GF-D8 (cell line): ENCODE measurements at places on chromosomes 4 and X.

DNA sequence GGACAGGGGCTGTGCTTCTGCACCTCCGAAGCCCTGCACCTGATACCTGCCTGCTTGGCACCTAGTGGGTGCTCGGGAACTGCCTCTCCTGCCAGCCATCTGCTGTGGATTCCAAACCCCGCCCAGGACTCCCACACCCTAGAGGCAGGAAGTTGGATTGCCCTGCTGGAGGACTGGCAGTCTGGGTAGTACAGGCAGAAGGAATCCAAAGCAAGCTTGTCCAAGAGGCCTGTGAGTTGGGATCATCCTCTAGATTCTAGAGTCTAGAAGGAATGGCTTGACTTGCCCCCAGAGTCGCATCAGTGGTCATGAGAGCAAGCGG is 64.6 kb upstream of the MTM1 start:
- DNase-seq, result no peak

- no peak for DNase-seq
These were observed 136.4 kb downstream of the AMELX start for GRCh38 chrX:11429538-11430085.

- DNase-seq, result no peak
These were observed 54.8 kb downstream of the C4orf51 start for GRCh38 chr4:145734576-145735346.

GRCh38 chrX:97538745-97539144 is 655.0 kb downstream of the RPA4 start:
- DNase-seq, result no peak

DNA sequence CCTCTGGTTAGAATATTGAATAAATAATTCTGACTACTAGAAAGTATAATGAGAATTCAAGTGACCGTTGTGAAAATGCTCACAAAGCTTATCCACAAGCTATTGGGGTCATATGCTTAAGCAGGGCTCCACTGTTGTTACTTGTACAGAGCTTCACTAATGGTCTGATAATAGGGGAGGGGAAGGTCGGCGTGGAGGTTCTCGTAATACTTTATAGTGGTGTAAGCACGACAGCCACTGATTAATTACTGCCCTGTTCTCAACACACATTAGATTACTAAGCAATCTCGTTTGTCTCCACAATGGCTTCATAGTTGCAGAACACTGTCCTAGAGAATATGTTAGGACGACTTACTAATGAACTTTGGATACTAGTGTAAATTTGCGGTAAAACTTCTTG is 11.6 kb downstream of the UNC5C start:
- no peak for DNase-seq

- no peak for DNase-seq
These were observed 839 bp downstream of the QDPR start for GRCh38 chr4:17511051-17511450.

GRCh38 chr4:51906167-51906958 is 63.4 kb downstream of the DCUN1D4 start:
- DNase-seq, result peak; percentile 85

GRCh38 chr4:44279469-44279868 is 169.1 kb downstream of the KCTD8 start:
- no peak for DNase-seq

- DNase-seq, result no peak
These were observed 408.6 kb upstream of the ACTRT1 start for GRCh38 chrX:128460835-128461234.

- no peak for DNase-seq
These were observed 236.8 kb downstream of the GPAT3 start for GRCh38 chr4:83772685-83773084.

- DNase-seq, result no peak
These were observed 93.3 kb downstream of the PHOX2B start for GRCh38 chr4:41655177-41655576.

- no peak for DNase-seq
These were observed 65.7 kb upstream of the ARHGAP24 start for GRCh38 chr4:85409251-85409650.

DNA sequence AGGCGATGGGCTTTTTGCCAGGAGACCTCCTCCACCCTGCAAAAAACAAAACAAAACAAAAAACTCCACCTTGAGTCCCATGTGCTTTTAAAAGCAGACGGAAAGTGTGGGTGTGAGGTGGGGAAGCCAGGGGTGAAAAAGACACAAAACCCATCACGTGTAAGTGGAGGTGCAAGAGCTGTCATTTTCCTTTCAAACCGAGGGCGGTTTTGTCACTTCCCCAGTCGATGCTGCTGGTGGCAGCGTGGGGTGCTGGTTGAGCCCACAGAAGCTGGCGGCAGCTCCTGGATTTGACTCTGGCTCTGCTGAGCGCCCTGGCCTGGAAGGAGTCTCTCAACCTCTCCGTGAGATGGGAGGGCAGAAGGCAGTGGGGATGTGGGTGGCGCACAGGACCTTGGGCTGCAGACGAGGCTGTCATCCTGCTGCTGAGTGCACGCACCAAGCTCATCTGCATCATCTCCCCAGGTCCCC is 110.0 kb downstream of the PSAPL1 start:
- no peak for DNase-seq

GRCh38 chr4:772118-772517 is 53.8 kb downstream of the CPLX1 start:
- no peak for DNase-seq

GRCh38 chrX:129637217-129638109 is 17.3 kb downstream of the APLN start:
- DNase-seq, result no peak

DNA sequence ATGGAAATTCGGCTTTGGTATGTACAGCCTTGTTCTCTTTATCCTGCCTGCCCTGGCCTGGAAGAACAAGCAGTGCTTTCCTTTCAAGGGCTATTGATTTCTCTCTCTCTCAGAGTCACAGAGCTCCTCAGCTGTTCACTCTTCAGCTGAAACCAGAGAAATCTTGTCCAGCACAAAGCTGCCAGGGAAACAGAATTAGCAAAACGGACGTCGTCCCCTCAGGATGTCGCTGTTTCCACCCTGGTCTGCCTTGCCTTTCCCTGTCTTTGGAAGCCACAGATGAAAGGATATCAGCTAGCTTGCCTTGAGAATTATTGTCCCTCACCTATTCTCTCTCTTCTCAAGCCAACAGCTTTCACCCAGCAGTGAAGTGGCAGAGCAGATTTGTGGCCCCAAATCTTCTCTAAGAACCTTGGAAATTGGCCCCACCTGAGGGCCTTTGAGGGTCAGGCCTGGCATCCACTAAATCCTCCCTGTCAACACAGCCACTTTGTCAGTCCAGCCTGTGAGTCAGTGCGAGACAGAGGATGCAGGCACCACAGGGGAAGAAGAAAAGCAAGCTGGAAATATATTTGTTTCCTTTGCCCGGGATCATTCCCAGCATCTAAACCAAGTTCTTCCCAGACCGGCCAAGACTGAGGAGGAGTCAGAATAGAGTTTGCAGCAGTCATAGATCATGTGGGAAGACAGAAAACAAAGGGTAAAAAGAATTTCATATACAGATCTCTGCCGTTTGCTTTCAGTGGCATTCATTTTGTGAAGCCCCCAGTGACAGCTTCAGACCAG is 63.8 kb upstream of the MTM1 start:
- DNase-seq, result no peak

DNA sequence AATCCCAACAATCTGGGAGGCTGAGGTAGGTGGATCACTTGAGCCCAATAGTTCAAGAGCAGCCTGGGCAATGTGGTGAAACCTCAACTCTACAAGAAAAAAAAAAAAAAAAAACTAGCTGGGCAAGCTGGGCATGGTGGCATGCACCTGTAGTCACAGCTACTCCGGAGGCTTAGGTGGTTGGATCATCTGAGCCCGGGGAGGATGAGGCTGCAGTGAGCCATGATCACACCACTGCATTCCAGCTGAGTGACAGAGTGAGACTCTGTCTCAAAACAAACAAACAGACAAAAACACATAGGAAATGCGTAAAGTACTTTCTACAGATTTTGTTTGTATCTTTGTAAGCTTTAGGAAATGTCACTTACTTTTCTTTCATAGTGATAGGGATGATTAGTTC is 307.2 kb upstream of the NR3C2 start:
- no peak for DNase-seq

DNA sequence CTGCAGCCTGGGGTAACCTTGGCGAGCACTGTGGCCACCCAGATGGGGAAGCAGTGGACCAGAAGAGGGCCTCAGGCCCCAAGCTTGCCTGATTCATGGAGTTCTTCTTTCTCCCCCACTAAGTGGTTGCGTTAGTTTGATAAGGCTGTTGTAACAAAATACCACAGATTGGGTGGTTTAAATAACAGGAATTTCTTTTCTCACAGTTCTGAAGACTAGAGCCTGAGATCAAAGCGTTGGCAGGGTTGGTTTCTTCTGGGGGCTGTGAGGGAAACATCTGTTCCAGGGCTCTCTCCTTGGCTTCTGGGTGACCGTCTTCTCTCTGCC is 105.7 kb upstream of the GATB start:
- peak; percentile 58 for DNase-seq

GRCh38 chr4:89572224-89572858 is 264.6 kb downstream of the SNCA start:
- DNase-seq, result no peak

DNA sequence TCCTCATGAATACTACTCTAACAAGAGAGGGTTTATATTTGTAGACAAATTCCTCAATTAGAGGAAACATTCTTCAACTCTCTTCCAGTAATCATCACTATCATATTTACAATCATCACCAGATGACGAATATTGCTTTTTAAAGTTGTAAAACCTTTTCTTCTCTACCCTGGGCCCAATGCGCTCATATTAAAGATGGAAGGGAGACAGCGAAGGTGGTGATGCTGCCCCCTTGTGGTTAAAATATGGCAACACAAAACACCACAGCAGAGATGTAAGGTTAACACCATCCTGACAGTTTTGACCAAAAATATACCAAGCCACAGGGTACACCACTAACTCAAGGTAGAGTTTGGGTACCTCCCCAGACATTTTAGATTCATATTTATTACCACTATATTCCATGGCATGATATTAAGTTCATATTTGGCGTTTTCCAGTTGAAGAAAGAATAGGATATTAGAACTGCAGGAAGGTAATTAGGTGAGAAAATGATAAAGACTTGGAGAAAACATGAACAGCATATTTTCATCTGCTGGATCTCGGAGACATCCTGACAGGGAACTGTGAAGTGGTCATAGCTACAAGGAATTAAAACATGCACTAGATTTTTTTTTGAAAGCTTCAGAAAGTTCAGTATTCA is 72.8 kb downstream of the SLC9A7 start:
- no peak for DNase-seq

DNA sequence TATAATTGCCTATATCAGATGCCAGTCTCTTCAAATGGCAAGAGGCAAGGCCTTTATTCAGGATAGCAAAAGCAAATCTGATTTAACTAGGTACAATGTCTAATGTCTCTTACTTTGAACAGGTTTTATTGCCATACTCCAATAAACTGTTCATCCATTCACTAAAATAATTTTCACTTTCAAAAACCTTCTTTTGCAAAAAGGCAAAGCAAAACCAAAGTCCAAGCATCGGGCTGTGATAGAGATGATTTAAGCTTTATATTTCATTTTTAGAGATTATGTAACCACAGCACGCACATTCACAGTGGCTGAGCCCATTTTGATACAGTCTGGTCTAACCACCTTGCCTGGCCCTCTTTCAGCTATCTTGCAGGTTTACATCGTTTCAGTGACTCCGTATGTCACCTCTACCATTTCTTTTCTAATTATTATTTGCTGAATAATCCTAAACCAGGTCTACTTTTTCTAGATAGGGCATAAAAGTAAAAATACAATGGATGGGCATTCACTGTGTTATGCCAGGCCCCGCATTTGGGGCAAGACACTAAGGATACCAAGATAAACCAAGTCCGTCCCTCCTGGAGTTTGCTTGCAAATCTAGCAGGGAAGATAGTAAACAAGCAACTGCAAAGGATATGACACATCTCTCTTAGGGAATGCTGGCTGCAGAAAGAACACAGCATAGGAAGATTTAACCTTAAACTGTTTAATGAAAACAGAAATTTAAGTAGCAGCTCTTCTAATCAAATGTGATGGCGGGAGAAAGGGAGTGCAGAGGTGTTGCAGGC is 1.8 kb downstream of the CASP3 start:
- DNase-seq, result no peak
